ENCODE measurements at places on chromosomes 6 and 20. TPM values are rescaled to one million over a fixed set of nuclear protein-coding genes. Genes with fewer than 3 reads are reported as not detected.

Gene PDYN
- not detected for total RNA-seq

Gene ANGPT4
- total RNA-seq: not detected

DNA sequence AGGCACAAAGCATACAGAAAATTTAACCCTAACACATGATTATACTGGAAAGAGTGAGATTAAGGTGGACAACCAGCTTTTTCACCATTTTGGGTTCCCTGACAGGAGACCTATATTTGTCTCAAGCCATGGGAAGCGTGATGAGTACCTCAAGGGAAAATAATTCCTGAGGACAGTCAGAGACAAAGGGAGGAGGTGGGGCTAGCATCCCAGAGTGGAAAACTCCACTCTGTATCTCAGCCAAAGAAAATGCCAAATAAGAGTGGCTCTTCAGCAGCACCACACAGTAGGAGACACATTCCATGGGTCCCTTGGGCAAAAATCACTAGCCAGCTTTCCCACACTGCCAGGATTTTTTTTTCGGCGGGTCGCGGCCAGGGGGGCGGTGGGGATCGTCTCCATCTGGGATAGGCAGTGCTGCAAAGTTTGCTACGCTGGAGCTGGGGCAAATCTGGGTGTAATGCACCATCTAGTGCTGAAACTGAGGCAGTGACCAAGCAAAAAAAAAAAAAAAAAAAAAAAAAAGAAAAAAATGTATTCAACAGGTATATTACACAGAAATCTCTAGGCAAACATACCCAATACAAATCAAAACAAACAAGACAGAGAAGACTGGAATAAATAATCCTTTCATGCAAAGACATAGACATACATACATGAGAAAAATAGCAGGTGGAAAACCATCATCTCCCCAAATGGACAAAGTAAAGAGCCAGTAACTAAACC lies 77.3 kb upstream of the SLC35F1 start:
- H3K27ac ChIP-seq: no peak overlapping the region
- no peaks in the 10 kb centered on the region for H3K27me3 ChIP-seq
- H3K36me3 ChIP-seq: no peaks in the 10 kb centered on the region
- peak overlapping the region; percentile 37 for H3K4me3 ChIP-seq

GRCh38 chr20:50003253-50003656 lies 20.5 kb downstream of the SNAI1 start:
- no peak overlapping the region for H3K27ac ChIP-seq
- H3K36me3 ChIP-seq: no peaks in the 10 kb centered on the region
- H3K4me1 ChIP-seq: peaks cover 10% of the 10 kb centered on the region

GRCh38 chr20:46202766-46203509 lies 84.8 kb downstream of the CD40 start:
- DNase-seq: no peak
- no peak overlapping the region for H3K4me3 ChIP-seq
- H3K4me1 ChIP-seq: peaks cover 5% of the 10 kb centered on the region
- H3K27me3 ChIP-seq: peaks cover 2% of the 10 kb centered on the region

Gene LBP
- total RNA-seq: 0.15 TPM

GRCh38 chr20:47027456-47027855 lies 132.8 kb downstream of the EYA2 start:
- no peak overlapping the region for H3K4me3 ChIP-seq
- no peaks in the 10 kb centered on the region for H3K4me1 ChIP-seq
- no peaks in the 10 kb centered on the region for H3K27me3 ChIP-seq

Gene WFDC13
- not detected for total RNA-seq

Gene CPXM1
- total RNA-seq: not detected

DNA sequence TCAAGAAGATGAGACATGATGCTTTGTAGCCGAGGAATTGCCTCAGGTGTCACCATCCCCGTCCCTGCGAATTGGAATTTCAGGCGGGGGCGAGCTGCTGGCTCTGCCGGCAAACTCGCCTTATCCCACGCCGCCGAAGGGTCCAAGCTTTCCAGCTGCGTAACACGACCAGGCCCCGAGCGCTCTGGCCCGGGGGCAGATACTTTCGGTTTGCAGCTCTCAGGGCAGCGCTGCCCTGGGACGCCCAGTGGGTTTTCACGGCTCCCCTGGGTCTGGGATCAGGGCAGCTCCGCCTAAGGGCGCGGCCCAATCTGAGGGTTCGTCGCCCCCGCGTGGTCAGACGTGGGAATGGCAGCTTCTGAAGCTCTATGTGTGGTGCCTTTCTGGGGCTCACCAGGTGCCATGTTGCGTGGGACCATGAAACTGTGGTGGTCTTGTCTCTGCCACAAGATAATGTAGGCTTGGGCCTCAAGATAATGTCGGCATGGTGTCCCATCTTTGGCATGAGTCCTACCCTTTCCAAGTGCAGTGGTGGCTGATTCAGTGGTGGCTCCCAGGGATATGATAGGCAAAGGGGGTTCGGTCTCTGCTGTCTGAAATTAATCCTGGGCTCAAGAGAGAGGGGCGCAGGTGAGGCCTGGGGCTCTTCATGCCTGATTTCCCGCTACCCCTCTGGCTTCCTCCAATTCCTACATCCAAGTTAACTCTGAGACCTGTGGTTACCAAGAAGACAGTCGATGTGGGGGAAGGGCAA lies 21.0 kb downstream of the PIGT start:
- H3K36me3 ChIP-seq: no peaks in the 10 kb centered on the region
- H3K4me3 ChIP-seq: peak overlapping the region; percentile 55
- no peaks in the 10 kb centered on the region for H3K27me3 ChIP-seq
- peak overlapping the region; percentile 55 for H3K27ac ChIP-seq

Gene GNAS-AS1
- total RNA-seq: not detected

- peaks cover 33% of the 10 kb centered on the region for H3K36me3 ChIP-seq
- no peak for DNase-seq
- no peaks in the 10 kb centered on the region for H3K27me3 ChIP-seq
- no peaks in the 10 kb centered on the region for H3K4me1 ChIP-seq
- no peak overlapping the region for H3K4me3 ChIP-seq
Measured at GRCh38 chr20:507006-507758, 36.4 kb downstream of the CSNK2A1 start.

GRCh38 chr6:16473908-16474771 lies 235.8 kb downstream of the GMPR start:
- H3K4me1 ChIP-seq: peaks cover 24% of the 10 kb centered on the region
- no peak overlapping the region for H3K27ac ChIP-seq
- no peak for DNase-seq

Gene RAB44
- not detected for total RNA-seq

- no peaks in the 10 kb centered on the region for H3K4me1 ChIP-seq
- H3K27me3 ChIP-seq: no peaks in the 10 kb centered on the region
- H3K36me3 ChIP-seq: no peaks in the 10 kb centered on the region
- no peak overlapping the region for H3K27ac ChIP-seq
- DNase-seq: no peak
Measured at GRCh38 chr6:15739867-15740266, 77.0 kb upstream of the DTNBP1 start.

Gene FNDC1
- 0.23 TPM for total RNA-seq

DNA sequence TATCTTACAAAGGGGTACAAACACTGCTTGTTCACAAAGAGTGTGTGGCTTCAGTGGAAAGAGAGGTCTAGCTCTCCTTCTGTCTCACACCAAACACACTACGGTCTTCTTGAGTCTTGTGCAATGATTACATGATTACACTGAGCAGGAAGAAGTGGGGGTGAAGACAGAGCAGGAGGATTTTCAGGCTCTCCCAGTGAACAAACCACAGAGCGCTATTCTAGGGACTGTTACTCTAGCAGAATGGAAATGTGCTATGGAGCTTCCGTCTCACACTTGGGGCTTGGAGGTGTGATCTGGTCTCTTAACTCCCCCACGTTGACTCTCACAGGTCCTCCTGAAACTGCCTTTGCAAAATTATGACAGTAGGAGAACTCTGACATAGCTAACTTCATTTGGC lies 203.4 kb downstream of the MYLK4 start:
- no peaks in the 10 kb centered on the region for H3K36me3 ChIP-seq
- H3K27ac ChIP-seq: no peak overlapping the region
- DNase-seq: no peak

Gene OR2H1
- total RNA-seq: not detected

Gene FOXC1
- 6.7 TPM for total RNA-seq

DNA sequence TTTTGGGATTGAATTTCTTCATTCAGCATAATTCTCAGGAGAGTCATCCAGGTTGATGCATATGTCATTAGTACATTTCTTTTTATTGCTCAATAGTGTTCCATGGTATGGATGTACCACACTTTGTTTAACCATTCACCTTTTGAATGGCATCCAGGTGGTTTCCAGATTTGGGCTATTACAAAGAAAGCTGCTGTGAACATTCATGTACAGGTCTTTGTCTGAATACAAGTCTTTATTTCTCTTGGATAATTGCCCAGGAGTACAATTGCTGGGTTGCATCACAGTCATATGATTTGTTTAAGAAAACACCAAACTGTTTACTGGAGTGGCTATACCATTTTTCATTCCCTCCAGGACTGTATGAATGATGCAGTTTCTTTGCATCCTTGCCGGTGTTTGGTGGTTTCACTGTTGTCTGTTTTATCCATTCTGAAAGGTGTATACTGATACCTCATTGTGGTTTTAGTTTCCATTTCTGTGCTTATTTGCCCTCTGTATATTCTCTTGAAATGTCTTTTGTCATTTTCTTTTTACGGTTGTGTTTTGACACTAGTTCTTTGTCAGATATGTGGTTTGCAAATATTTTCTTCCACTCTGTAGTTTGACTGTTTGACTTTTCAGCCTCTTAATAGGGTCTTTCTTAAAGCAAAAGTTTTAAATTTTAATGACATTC lies 8.8 kb downstream of the CDKAL1 start:
- no peaks in the 10 kb centered on the region for H3K27me3 ChIP-seq
- H3K4me1 ChIP-seq: peaks cover 9% of the 10 kb centered on the region
- DNase-seq: peak; percentile 77
- H3K4me3 ChIP-seq: no peak overlapping the region

DNA sequence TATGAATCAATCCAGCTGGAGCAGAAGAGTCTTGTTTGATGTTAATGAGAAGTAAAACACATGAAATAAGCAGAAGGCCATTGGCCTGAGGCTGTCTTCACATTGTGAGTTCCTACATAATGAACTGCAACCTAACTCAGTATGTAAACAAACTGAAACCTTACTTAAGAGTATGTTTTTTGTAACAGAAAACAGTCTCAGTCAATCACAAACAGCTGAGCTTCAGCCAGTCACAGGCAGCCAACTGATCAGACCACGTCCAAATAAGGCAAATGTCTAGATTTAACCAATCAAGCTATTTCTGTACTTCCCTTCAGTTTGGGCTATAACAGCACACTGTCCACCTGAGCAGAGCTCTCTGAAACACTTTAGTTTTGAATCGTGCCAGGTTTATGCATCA lies 234.7 kb downstream of the TRDN start:
- no peaks in the 10 kb centered on the region for H3K36me3 ChIP-seq
- no peaks in the 10 kb centered on the region for H3K4me1 ChIP-seq
- H3K27me3 ChIP-seq: no peaks in the 10 kb centered on the region
- no peak overlapping the region for H3K27ac ChIP-seq
- no peak overlapping the region for H3K4me3 ChIP-seq

Gene TSBP1
- total RNA-seq: not detected

GRCh38 chr6:19602434-19603013 lies 234.6 kb upstream of the ID4 start:
- no peak for DNase-seq
- no peak overlapping the region for H3K27ac ChIP-seq
- H3K36me3 ChIP-seq: no peaks in the 10 kb centered on the region
- no peak overlapping the region for H3K4me3 ChIP-seq
- no peaks in the 10 kb centered on the region for H3K4me1 ChIP-seq

DNA sequence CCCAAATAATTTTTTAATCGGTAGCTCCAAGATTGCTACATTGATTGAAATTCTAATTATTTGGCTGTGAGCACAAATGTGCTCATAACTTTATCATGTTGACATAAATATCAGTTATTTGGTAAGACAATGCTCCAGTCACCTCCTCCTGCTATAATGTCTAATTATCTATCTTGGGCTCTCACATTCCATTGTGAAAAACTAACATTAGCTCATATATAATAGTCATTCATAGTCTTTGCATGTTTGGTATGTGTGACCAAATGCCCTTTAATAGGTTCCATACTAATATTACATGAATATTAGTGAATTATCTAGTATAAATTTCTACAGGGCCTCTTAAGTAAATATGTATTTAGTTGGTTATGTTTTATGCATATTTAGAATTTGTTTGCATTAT lies 185.6 kb upstream of the MCHR2 start:
- no peaks in the 10 kb centered on the region for H3K4me1 ChIP-seq
- no peak overlapping the region for H3K27ac ChIP-seq
- no peak for DNase-seq
- H3K27me3 ChIP-seq: no peaks in the 10 kb centered on the region

Gene STK4
- 50.2 TPM for total RNA-seq

Gene EDN3
- not detected for total RNA-seq

- H3K36me3 ChIP-seq: no peaks in the 10 kb centered on the region
- H3K27ac ChIP-seq: no peak overlapping the region
- H3K27me3 ChIP-seq: no peaks in the 10 kb centered on the region
- no peak for DNase-seq
- H3K4me3 ChIP-seq: no peak overlapping the region
Measured at GRCh38 chr6:91580635-91581034, 993.8 kb upstream of the MAP3K7 start.

DNA sequence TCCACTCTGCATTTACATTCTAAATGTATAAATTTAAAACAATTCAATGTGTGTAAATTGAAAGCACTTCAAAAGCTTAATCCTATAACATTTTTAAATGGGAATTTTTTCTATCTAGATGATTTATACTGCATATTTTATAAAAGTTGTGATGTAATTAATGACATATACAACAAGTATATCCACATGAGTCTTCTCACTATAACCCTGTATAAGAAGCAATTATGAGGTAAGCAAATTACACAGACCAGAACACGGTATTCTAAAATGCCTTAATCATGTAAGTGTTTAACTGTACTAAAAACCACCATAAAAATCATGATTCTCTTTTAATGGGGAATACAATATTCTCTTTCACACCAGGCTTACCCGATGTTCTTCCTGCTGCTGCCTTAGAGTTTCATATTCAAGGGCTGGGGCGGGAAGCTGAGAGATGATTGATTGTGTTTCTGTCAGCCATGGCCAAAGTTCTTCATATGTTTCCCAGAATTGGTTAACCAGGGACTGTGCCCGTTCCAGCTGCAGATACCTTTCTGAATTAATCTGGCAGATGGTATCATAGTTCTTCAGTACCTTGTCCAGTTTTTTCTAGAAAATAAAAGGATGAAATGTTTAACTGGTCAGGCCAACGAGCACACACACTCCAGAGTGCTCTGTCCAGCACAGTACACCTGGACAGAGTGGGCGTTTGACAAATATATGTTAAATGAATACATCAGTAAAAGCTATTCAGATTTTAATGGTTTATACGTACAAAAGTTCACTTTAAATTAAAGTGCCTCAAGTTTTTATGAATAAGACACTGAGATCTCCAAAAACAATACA lies 127.4 kb downstream of the DST start:
- no peaks in the 10 kb centered on the region for H3K27me3 ChIP-seq
- no peaks in the 10 kb centered on the region for H3K4me1 ChIP-seq
- H3K27ac ChIP-seq: no peak overlapping the region
- DNase-seq: no peak
- H3K36me3 ChIP-seq: peaks cover 36% of the 10 kb centered on the region
- H3K4me3 ChIP-seq: no peak overlapping the region

DNA sequence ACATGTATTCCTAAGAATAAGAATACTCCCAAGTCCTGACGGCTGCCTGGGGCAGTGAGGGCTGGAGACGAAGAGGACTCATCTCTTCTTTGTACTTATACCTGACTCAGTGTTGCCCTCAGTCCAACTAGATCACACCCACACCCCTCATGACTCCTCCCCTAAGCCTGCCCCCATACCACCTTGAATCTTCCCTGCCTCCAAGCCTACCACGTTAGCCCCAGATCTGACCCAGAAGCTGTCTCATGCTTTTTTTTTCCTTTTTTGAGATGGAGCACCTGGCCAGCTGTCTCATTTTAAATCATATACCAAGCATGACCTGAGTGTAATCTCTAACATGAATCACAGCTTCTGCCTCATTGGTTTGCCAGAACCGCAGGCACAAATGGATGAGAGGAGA lies 45.2 kb downstream of the MUC22 start:
- no peaks in the 10 kb centered on the region for H3K27me3 ChIP-seq
- DNase-seq: no peak
- no peaks in the 10 kb centered on the region for H3K36me3 ChIP-seq
- H3K4me1 ChIP-seq: peaks cover 11% of the 10 kb centered on the region
- H3K4me3 ChIP-seq: no peak overlapping the region

All from Panc1 (cell line).